ENCODE measurements at places on chromosomes 6 and 20.
A peak's percentile ranks its signal among the peaks of the same experiment; 100 is the strongest.

DNA sequence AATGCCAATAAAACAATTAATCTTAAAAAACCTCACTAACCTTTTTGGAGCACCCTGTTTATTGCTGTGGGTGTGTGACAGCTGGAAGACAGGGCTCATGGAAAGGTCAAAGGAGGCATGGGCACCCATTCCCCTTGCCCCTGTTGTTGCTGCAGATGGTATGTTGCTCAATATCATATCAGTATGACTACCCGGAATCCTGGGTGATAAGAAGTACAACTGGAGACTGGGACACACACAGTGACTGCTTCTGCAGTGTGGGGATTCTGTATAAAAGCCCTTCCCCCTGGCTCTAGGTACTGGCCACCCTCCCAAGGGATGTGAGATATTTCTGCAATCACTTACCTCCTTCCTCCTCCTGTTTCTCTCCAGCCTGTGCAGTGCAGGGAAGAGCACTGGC lies 47.3 kb upstream of the IL20RA start:
- no peak for DNase-seq

- DNase-seq, result no peak
These were observed 107.9 kb upstream of the KCNK16 start for GRCh38 chr6:39430446-39430845.

GRCh38 chr6:148835920-148836441 lies 89.2 kb downstream of the UST start:
- DNase-seq, result peak; percentile 88

DNA sequence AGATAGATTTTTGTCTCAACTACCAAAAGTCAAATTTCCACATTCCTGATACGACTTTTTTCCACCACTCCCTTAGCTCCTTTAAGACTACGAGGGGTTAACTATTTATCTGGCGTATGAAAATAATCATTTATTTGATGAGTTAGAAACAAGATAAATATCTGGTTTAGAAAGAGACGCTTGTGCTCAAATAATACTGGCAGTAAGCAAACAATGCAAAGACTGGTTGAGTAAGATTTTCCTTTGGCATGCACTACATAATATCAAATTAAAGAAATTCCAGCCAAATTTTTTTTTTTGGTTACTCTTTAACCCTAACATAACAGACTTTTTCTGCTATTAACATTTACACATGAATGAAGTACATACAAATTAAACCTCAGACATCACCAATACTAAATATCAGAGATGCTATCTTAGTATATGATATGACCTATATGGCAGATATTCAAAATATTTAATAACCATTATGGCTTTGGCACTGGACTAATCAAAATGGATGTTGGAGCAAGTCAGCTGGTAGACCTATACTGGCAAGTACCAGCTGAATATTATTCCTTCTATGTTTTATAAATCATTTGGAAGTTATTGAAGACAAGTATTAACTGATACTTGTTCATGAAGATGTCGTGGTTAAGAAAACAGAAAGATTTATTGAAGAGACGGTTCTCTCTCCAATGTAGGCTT lies 345.3 kb downstream of the TFAP2B start:
- DNase-seq, result no peak

DNA sequence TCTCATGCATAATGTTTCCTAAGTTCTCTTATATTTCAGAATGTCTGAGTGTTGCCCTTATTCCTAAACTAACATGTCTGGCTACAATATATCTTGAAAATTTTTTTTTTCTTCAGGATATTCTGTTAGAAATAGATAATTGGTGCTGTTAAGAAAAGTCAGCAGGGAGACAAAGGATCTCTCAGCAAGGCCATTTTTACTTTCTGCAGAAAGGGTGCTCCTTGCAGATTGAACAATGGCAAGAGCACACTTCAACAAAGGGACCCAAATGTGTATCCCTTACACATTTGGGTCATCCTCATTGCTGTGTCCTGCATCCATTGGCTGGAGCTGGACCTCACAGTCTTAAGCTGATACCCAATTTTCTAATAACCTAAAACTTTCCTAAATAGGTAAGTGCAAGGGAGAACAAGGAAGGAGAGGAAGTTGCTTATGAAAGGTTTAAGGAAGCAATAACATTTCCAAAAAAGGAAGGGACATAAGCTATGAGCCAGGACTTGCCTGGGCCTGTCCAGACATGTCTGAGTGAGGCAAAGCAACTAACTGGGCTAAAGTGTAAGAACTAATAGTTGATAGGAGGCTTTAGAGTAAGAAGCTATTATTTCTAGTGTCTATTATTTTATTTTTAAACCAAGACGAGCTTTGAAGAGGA lies 429.6 kb downstream of the BCKDHB start:
- DNase-seq, result no peak

DNA sequence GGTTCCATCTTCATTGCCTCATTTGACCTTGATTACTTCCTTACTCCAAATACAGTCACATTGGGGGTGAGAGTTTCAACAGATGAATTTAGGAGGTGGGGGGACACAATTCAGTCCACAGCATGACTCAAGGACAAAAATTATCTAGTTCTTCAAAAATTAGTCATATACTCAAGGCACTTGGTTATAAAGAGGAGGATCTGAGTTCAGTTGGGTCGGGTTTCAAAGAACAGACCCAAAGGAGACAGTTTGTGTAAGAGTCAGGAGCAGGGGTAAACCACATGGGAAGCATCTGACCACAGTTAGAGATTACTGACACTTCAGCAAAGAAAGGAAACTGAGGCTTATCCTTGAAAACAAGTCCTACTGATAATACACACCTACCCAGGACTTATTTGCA lies 138.0 kb downstream of the TBC1D7 start:
- no peak for DNase-seq

DNA sequence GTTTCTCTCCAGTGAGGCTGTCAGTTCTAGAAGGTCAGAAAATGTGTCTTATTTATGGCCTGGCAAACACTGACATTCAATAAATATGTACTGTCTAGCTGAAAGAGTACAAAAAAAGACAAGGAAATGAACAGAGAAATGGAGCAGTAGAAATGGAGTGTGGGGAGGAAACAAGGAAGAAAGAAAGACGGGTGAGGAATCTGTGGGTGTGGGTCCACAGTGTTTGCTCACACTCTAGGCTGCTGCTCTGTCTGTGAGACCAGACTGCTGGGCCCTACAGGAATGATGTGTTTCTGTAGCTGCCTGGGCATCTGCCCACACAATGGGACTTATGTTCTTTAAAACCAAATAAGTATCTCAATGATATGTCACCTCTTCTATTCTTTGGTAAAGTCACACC lies 114.2 kb downstream of the MOXD1 start:
- no peak for DNase-seq

DNA sequence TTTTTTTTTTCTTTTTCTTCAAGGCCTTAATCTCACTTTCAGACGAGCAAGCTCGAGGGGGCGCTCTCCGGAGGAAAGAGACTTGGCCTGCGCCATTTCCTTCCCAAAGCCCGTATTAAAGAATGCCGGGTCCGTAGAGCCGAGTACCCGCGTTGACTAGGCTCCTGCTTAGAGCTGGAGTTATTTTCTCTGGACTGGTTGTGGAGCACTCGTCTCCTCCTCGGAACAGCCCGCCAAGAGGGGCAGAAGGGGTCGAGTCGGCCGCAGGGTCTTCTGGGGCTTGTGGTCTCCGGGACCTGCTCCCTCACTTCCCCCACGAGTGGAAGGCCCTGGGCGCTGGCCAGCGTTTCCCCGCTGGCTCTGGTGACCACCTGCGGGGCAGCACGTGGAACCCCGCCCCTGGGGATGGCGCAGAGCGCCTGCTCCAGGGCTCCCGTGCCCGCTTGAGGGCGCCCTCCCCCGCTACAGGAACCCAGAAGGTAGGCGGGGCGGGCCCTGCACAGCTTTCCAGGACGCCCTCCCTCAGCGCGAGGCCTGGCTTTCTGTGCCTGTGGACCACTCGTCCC lies 2.7 kb upstream of the MEI4 start:
- DNase-seq, result no peak

DNA sequence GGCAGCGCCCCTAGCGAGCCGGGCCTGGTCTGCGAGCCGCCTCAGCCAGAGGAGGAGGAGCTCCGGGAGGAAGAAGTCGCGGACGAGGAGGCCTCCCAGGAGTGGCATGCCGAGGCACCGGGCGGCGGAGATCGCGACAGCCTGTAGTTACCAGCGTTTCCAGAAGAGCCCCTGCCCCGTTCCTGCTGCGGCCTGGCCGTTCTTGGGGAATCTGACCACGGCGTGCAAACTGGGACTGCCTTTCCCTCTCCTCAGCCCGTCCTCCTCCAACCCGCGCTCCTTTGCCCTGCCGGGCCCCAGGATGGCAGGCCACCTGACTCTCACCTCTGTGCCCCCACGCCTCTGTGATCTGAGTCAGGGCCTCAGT lies 802 bp downstream of the HDGFL1 start:
- DNase-seq, result no peak

GRCh38 chr6:96499781-96500180 lies 21.8 kb upstream of the UFL1 start:
- no peak for DNase-seq

GRCh38 chr20:47139934-47140535 lies 216.5 kb downstream of the ZMYND8 start:
- no peak for DNase-seq

GRCh38 chr20:4613718-4614620 lies 107.7 kb upstream of the PRND start:
- DNase-seq, result no peak

- no peak for DNase-seq
These were observed 112.0 kb upstream of the SIRPA start for GRCh38 chr20:1783245-1783644.

- no peak for DNase-seq
These were observed 73.2 kb downstream of the GRM4 start for GRCh38 chr6:34072727-34073126.

GRCh38 chr6:135033238-135033637 lies 21.4 kb downstream of the HBS1L start:
- no peak for DNase-seq

DNA sequence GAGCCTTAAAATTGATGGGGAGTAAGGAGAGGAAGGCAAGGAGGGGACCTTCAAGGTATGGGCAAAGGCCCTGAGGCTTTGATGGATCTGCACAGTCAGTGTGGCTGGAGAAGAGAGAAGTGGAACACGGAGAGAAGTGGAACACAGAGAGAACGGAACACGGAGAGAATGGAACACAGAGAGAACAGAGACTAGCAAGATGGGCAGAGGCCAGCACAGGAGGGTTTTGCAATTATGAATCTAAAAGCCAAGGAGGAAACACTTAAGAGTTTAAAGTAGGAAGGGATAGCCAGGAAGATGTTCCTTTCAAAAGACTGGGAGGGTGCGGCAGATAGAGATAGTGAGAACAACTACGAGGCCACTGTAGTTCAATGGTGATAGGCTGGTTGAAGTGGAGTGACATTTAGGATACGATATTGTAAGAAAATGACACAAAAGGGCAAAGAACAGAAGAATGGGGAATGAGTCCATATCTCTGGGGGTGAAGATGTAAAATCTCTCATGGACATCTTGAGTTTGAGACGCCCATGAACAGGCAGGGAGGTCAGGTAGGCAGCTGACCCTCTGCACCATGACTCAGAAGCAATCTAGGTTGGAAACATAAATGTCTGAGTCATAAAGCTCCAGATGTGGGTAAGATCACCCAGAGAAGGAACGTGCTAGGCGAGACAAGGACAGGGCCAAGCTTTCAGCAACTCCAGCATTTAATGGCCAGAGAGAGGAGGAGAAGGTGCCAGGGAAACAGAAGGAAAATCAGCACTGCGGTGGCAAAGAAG lies 25.4 kb downstream of the ZMYND8 start:
- peak; percentile 64 for DNase-seq

DNA sequence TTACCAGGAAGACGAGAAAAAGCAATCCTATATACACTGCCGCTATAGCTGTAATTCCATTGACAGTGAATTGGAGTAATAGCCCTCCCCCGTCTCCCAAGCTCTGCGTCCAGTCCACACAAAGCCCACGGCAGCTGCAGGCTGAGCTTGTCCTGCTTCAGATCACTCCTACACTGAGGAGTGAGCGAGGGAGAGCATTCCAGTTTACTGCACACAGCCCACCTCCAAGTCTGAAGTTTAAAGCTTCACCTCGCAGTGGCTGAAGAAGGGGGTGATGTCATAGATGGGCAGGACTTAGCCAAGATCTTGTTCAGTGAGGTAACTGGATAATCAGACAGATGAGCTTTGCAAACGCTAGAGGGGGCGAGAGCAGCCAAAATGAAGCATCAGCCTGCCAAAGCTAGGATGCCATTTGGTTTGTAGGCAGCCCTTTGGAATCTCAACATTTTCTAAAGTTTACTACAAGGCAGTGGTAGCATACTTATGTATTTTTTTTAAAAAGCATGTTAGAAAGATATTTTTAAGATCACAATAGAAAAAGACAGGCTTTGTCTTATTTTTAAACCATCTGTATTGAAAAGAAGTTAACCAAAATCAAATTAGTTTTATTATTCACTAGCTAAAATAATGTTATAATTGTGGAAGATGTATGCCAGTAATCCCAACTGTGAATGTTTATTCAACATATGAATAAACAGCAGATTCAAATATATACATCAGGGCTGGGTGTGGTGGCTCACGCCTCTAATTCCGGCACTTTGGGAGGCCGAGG lies at the start of gene FLRT3:
FLRT3 (minus strand) TSS at position 213 of the 772 bp plus-strand sequence. CDS start 10,106 bp downstream, outside the sequence.
- peak; percentile 59 for DNase-seq

- DNase-seq, result no peak
These were observed 103.2 kb upstream of the SUPT3H start for GRCh38 chr6:45480752-45481415.

DNA sequence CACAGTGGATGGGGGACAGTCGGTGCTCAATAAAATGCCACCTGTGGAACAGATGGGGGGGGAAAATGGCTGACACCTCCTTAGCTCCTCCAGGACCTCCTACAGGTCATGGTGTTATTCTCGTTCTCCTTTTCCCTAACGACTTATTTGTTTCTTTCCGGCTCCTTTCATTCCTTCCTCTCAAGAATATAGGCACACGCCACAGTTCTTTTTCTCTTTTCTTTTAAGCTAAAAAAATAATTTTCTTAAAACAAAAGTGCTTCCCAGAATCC lies 1.4 kb upstream of the RNASET2 start:
- DNase-seq, result no peak

DNA sequence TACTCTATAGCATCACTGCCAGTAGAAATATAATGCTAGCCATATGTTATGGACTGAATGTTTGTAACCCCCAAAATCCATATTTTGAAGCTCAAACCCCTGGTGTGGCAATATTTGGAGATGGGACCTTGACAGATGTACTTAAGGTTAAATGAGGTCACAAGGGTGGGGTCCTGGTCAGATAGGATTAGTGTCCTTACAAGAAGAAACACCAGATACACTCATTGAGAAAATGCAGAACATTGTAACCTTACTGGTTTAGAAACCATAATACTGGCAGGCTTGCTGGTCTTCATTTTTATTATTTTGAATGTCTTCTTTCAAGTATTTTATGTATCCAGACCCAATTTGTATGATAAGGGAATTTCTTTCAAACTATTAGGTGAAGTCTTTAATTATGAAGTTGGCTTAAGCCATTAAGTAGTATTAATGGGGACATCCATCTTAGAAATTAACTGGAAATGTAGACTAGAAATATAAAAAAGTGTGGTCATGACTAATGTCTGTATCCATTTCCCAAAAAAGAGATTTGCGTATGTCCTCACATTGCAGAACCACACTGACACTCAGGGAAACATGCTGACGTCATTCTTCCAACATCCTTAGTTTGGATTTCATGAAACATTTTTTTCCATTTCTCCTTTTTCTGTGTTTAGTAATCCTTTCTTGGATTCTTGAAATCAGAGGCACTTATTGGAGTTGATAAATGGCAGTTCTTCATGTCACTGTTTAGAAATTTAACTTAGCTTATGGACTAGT lies 32.4 kb downstream of the SLC16A10 start:
- DNase-seq, result no peak

- DNase-seq, result no peak
These were observed 65.0 kb upstream of the IFNGR1 start for GRCh38 chr6:137283940-137284810.

All from AG09309 (cell line).